Omental fat pad (tissue), 4 donors: ENCODE measurements at places on chromosomes 7 and 10. TPM values are rescaled to one million over a fixed set of nuclear protein-coding genes. Genes with fewer than 3 reads are reported as not detected.

NPFFR1 gene
- 3.4 TPM for total RNA-seq

- DNase-seq, result no peak
Measured at GRCh38 chr10:33674491-33674890, 340.0 kb upstream of the NRP1 start.

- no peak for DNase-seq
Measured at GRCh38 chr7:51015581-51015980, 232.9 kb upstream of the GRB10 start.

GRCh38 chr10:97573021-97573420 lies 442 bp downstream of the ANKRD2 start:
- DNase-seq, result no peak

GRCh38 chr7:66304536-66304935 lies 99.4 kb downstream of the TPST1 start:
- DNase-seq, result no peak

NODAL gene
- total RNA-seq, result not detected

DNA sequence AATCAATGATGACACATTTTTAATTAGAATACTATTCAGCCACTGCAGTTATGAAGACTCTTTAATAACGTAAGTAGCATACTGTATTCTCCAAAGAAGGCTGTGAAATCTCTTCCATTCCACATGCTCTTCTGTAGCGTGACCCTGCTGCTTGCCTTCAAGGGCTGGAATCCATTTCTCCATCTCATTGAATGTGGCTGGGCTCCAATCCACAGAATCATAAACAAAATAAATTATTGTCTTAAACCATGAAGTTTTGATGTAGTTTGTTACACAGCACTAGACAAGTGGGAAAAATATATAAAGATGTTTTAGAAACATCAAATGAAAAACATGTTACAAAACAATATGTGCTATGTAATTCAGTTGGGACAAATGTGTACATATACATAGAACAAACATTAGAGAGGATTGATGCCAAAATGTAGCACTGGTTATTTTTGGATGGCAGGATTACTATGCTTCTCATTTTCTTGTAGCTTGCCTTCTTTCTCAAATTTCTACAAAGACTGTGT lies 410.8 kb upstream of the PODXL start:
- no peak for DNase-seq

- no peak for DNase-seq
Measured at GRCh38 chr10:26831936-26832335, 28.8 kb downstream of the ABI1 start.

CYP26A1 gene
- not detected for total RNA-seq

GRCh38 chr10:57362811-57363210 lies 904.9 kb downstream of the IPMK start:
- DNase-seq, result no peak

GSTO2 gene
- 0.84 TPM for total RNA-seq

- no peak for DNase-seq
Measured at GRCh38 chr10:126964190-126964589, 59.0 kb downstream of the DOCK1 start.

CFAP69 gene
- total RNA-seq, result 41.1 TPM

DNA sequence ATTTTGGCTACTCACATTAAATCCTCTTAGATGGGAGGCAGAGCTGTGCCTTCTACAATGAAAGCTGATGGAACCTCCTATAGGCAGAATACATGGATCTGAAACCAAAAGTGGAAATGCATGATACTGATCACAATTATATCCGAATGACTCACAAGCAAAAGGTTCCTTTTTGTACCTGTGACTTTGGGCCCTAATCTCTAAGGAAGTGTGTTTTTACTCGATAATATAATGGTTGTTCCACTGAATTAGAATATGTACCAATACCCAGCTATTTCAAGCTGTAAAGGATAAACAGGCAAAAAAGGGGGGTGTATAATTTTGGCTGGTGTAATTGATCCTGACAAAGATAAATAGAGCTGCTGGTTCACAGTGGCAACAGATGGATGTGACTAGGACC lies 17.6 kb upstream of the LAMB1 start:
- DNase-seq, result no peak

GPER1 gene
- 4.5 TPM for total RNA-seq

CFAP70 gene
- 3.1 TPM for total RNA-seq

DNA sequence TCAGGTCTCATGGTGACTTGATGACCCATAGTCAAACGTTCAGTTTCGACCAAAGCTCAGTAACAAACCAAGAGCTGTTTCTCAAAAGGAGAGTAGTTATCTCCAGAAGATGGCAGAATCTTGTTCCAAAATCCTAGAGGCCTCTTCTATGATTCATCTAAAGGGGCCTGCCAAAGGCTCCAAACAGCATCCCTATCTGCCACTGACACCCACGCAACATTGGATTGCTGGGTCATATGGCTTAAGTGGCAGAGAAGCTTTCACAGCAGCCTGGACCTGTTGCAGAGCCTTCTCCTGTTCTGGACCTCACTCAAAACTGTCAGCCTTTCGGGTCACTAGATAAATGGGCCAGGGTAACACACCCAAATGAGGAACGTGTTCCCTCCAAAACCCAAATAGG lies 54.0 kb upstream of the LRRC18 start:
- no peak for DNase-seq

GRCh38 chr7:43309706-43310022 lies 197.2 kb downstream of the HECW1 start:
- no peak for DNase-seq
